CD4-positive, alpha-beta T cell treated with Interleukin-4 for 4 hours (primary cell): ENCODE measurements at places on chromosomes 3 and 15.

GRCh38 chr15:48774484-48774883 lies 36.4 kb downstream of the CEP152 start:
- DNase-seq = no peak

DNA sequence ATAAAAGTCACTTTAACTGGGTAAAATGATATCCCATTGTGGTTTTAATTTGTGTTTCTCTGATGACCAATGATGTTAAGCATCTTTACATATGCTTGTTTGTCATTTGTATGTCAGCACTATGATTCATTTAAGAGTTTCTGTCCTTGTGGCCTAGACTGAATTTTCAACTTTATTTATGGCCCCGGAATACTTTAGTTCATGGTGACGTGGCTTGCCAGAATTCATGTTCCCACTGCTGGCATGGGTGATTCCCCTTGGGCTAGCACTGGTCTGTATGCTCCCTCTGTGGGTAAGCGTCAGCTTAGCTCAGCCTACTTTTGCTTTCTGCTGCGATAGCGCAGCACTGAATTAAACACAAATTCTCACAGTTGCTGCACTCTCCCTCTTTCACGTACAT lies 436.3 kb upstream of the SGO1 start:
- DNase-seq = no peak

DNA sequence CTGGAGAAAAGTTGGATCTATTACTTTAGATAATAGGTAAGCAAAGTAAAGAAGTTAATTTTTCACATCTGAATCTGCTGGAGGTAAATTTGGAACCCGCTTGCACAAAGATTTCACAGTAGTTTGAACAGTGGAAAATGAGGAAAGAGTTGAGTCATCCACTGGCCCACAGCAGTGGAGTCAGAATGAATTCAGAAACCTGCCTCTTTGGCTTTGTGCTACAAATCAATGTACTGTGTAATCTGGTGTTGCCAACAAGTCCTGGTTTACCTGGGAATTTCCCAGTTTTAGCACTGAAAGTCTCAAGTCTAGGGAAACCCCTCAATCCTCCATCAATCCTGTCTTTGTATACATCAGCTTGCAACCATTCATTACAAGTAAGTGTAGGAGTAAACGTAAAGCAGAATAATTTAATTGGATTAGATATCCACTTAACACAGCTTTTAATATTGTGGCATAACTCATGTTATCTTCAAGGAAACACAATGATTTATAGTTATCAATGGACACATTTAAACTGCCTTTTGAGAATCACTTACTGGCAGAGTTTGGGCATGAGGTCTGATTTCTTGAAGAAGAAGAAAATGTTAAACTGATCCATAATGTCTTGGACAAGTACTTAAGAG lies 100.6 kb downstream of the DCLK3 start:
- DNase-seq = no peak

DNA sequence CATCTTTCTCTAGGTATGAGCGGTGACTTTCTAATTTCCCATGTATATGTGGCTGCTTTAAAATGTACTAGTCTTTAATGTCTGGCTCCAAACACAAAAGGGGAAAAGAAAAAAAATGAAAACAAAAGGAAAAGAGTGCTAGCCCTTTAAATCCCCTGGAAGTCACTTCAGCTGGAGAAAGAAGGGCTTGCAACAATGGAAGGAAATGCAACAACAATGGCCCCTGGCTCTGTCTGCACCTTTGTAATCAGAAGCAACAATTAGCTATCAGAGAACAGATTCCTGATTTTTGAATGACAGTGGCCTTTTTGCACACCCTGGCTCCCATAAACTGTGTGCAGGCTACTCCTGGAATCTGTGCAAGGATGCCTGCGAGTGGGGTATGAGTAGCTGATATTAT lies 591.2 kb downstream of the FHIT start:
- no peak for DNase-seq

DNA sequence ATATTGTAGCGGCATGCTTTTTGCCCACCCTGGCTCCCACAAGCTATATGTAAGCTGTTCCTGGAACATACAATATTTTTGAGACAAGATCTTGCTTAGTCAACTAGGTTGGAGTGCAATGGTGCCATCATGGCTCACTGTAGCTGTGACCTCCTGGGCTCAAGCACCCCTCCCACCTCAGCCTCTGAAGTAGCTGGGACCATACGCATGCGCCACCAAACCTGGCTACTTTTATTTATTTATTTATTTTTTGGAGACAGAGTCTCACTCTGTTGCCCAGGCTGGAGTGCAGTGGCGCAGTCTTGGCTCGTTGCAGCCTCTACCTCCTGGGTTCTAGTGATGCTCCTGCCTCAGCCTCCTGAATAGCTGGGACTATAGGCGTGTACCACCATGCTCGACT lies 6.7 kb upstream of the SQOR start:
- no peak for DNase-seq

DNA sequence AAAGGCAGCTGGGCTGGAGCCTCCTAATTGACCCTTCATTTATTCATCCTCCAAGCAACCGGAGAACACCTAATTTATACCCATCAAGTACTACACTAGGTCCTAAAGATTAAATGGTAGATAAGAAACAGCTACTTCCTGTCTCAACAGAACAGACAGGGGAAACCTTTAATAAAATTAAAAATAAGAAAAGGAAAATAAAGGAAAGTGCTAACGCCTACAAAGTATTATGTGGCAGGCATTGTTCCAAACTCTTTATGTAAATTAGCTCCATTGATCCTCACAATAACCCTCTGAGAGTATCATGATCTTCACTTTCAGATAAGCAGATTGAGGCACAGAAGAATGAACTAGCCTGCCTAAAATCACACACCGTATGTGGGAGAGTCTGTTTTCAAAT lies 139.5 kb downstream of the CNTN6 start:
- no peak for DNase-seq

DNA sequence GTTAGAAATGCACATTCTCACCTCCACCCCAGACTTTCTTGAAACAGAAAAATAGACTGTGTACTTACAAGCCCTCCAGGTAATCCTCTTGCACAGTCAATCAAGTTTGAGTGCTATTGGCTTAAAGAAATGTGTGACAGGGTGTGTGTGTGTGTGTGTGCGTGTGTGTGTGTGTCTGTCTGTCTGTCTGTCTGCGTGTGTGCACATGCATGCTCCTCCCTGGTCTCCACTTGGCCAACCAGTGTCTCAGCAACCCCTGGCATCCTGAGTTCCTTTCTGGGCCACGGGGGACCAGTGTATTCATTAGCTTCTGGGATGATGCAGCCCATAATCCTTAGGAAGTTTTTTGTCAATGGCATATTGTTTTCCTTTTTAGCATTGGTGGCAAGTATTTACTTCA lies 128.8 kb upstream of the IL12A start:
- no peak for DNase-seq

- no peak for DNase-seq
These were observed 29.2 kb upstream of the WWTR1 start for GRCh38 chr3:149686996-149687395.

DNA sequence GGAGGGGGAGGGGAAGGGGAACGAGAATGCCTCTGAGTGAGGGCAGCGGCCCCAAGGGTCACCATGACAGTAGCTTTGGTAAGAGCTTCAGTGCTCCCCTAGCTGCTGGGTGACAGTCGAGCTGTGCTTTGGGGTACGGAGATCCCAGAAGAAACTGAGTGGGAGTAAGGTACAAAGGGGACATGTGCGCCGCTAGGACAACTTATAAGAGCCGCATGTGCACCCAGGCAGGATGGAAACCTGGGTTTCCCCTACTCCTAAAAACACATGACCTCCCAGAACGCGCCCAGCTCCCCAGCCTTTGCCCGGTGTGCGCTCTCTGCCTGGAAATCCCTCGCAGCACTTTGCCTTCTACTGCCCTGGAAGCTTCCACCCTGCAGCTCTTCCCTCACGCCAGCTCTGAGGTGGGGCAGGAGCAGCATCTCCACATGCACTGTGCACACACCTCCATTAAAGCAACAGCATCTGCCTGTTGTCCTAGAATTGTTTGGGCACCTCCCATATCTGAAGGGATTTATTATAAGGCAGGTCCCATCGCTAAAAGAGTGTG lies 232.2 kb downstream of the ADAMTS17 start:
- DNase-seq = no peak

- no peak for DNase-seq
These were observed 545.6 kb upstream of the ZNF385D start for GRCh38 chr3:22296601-22297000.

DNA sequence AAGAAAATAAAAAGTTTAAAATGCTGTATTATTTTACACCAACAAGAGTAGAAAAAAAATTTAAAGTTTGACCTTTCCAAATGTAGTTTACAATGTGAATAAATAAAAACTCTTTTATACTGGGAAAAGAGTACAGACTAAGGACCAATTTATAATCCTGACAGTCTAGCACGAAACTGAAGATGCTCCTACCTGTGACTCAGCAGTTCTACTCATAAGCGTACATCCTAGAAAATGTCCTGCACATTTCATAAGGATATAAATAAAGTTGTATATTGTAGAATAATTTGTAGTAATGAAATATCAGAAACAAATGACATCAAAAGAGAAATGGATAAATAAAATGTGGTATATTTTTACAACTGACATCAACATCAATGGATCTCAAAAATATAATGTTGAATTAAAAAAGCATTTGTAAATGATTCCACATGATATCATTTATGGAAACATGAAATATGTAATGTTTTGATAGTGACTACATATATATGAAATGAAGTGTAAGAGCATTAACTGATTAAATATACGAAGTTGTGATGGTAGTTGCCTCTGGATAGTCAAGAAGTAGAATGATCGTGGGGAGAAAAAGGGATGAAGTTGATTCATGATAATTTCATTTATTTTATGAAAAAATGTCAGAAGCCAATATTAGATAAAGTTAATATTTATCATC lies 161.3 kb upstream of the CBLB start:
- no peak for DNase-seq

DNA sequence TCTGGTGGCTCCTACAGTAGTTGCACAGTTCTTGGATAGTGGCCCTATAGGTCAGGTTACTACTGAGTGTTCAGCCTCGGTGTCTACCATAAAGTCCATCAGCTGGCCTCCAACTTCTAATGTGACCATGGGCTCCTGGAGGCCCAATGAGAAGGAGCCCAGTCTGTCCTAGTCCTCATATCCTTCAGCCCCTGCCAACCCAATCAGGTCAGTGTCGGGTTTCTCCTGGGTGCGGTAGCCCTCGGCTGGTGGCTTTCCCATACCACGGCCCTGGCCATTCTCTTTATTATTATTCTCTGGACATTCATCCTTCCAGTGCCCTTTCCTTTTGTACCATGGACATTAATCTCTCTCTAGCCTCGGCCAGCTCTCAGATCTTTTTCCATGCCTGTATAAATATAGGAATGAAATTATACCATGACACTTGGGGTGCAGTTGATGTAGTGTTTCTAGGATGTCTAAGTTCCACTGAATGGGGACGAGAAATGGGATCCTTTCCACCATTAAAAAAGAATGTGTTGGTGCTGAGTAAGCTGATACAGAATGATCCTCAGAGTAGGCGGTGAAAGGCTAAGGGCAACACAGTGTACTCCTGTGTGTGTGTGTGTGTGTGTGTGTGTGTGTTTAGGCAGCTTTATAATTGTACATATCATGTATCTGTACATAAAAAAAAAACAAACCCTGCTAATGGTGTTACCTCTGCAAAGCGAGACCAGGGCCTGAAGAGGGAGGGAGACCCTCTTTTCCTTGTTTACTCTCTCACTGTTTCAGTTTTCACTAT lies 19.3 kb upstream of the NOX5 start:
- no peak for DNase-seq

DNA sequence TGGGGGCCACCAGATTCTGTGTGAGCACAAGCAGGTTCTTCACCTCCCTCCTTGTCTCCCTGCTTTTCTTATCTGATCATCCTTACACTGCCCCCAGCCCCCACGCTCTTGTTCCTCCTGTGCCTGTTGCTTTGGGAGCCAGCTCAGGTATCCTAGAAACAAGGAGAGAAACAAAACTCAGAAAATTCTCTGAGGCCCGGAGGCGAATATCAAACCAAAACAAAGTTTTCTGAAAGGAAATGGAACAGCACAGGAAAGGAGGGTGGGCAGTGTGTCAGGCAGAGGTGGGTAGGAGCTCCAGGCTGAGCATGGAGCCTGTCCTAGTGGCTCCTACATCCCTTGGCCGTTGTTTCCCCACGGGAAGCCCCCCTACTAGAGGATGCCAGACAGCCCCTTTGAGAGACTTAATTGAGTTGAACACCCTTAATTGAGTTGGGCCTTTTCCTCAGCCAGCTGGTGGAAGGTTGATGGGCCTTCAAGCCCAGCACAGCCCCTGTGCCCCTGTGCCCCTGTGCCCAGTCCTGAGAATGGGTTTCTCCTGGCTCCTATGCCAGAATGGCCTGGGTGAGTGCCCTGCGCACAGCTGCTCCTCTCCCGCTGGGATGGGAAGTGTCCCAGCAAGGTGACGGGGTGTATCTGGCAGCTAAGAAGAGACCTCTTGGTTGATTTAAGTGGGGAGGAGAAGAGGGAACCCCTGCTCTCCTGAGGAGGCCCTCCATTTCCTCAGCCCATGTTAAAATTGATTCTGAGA lies 22.8 kb upstream of the JMJD7 start:
- no peak for DNase-seq

GRCh38 chr3:172848910-172849309 lies 98.4 kb downstream of the ECT2 start:
- no peak for DNase-seq

DNA sequence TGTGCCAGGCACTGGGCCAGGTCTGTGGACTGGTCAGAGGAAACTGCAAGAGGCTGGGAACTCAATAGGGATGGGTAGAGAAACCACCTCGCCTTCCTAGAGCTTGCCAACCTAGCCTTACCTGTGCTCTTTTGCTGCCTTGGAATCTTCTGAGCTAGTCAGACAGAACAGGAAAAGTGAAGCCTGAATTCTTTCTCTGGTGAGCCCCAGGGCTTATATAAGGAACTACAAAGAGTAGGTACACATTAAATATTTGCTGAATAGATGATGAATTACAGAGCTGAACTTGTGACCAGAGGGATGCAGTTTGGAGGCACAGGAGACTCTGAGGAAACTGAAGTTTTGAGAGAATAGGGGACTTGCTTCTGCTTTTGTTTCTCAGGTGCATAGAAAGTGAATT lies 15.6 kb upstream of the FBXW12 start:
- DNase-seq = no peak

- DNase-seq = no peak
These were observed 3.1 kb upstream of the RNF168 start for GRCh38 chr3:196506687-196507086.
